ENCODE measurements at places on chromosomes 2 and 18.

DNA sequence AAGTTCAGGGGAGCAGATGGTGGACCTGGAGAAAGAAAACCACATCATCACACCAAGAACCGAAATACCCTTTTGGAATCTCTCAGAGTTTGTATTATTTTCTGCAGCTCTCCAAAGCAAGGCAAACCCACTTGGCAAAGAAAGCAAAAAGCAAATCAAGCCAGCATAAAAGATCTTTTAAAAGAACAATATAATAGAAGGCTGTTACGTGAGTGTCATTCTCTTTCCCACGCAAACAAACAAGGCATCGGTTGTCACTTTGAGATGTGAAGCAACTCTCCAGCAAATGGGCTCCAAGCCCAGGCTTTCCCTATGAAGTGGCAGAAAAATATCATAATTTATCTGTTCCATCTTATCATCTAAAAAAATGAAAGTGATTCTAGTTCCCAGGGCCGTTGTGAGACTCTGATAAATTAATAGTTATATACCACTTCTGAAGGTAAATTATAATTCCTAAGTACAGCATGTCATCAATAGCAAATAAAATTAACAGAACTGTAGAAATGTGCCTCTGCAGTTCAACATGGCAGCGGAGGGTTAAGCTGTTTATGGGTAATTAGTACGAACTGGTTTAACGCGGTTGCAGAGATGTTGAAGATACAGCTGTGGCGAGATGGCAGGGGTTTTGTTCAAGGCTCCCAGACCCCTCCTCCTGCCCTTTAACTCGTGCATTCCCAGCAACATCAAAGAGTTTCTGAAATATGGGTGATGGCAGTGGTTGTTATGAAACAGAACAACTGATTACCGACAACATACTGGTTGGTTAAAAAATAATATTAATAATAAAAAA, 89.2 kb downstream of the EPHA4 start:
- DNase-seq, result no peak

GRCh38 chr2:72427022-72427861, 279.6 kb upstream of the CYP26B1 start:
- no peak for DNase-seq

- DNase-seq, result no peak
Measured at GRCh38 chr18:63238693-63239075, 80.9 kb downstream of the BCL2 start.

- DNase-seq, result no peak
Measured at GRCh38 chr2:184004289-184004947, 593.9 kb upstream of the ZNF804A start.

DNA sequence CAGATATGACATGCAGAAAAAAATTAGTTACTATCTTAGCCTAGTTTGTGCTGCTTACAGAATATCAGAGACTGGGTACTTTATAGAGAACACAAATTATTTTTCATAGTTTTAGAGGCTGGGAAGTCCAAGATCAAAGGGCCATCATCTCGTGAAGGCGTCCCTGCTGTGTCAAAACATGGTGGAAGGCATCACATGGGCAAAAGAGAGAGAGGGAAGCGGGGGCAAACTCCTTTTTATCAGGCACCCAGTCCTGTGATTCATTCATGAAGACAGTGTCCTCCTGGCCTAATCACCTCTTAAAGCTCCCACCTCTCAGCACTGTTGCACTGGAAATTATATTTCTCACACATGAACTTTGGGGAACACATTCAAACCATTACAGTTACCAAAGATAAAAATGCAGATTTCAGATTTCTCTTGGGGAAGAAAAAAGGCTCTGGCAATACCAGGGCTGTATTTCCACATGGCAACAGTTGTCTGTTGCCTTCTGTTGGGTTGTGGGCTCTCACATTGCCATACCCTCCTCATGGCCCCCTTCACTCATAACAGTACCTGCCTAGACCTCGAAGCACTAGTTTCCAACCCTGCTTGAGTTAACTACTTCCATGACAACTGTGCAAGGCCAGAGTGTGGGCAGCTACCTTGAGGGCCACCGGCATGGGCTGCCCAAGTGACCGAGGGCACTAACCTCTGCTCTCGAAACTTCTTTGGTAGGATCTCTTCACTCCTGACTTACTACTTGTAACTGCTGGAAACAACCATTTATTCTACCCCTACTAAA, 2.7 kb upstream of the ACTR3 start:
- no peak for DNase-seq

- DNase-seq, result no peak
Measured at GRCh38 chr18:74869904-74870863, 272.5 kb downstream of the ZNF407 start.

GRCh38 chr2:127769587-127769986, 41.4 kb downstream of the WDR33 start:
- DNase-seq, result no peak

- DNase-seq, result no peak
Measured at GRCh38 chr2:233926806-233927205, 9.6 kb downstream of the TRPM8 start.

GRCh38 chr2:207423886-207424285, 105.9 kb upstream of the CREB1 start:
- DNase-seq, result no peak

DNA sequence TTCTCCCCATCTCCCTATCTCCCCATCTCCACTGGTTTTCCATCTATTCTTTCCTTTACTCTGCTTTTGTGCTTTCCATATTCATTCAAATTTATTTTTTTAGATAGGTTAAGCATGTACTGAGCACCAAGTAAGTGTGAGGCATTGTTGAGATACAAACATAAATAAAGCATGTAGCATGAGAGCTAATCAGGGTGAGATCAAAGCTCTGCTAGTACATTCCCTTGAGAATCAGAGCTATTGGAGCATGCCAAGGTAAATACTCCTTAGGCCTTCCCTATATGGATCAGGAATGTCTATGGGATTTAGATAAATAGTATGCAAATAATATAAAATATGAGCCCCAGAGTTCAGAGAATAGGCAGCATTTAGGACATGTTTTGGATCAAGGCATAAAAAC, 25.3 kb downstream of the BABAM2 start:
- no peak for DNase-seq

DNA sequence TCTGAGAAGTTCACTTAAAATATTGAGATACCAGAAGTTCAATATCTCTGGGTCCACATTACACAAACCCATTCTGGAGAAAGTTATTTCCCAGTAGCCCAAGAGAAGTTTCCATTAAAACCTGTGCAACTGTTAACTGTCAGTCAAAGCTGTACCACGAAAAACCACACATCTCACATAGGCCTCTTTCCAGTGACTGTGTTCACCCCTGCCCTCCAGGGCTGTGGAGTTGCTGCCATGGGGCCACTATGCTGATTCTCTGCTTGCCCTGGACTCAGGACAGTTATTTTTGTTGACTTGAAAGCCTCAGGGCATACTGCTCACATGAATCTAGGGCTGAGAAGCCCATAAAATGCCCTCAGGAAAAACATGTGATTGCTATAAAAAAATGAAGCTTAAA, 153.8 kb downstream of the PIEZO2 start:
- no peak for DNase-seq

DNA sequence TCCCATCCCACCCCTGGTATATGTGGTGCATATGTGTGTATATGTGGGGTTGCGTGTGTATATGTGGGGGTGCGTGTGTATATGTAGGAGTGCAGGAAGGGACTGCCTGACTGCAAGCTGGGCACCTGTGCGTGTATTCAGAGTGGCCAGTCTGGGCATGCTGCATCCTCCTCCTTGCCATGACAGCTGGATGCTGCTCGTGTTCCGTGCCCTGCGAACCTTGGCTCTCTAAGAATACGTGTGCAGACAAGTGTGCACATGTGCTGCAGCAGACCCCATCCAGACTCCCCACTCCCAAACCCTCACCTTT, 222.1 kb downstream of the CELF4 start:
- no peak for DNase-seq

DNA sequence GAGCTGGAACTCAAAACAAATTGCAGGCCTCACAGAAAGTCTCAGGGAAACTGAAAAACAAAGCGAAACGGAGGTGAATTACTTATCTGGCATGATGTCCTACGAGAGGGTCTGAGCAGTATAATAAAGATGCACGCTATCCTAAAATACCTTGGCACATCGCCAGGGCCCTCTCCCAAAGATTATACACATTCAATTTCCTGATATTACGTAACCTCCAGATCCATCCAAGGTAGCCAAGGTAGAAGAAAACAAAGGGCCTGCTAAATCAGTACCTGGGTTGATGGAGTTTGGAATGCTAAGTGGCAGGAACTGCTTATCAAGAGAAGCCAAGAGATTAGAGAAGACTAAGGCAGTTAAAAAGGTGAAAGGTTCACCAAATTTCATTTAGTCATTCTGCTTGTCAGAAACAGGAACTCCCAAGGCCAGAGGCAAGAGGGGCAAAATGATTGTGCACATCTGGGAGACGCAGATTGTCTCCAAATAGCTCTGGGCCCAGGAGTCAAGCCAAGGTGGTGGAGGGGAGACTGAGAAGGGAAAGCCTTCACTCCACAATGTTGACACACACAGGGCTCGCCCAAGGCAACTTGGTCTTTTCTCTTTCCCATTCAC, 236.8 kb upstream of the ATP5MC3 start:
- DNase-seq, result no peak

DNA sequence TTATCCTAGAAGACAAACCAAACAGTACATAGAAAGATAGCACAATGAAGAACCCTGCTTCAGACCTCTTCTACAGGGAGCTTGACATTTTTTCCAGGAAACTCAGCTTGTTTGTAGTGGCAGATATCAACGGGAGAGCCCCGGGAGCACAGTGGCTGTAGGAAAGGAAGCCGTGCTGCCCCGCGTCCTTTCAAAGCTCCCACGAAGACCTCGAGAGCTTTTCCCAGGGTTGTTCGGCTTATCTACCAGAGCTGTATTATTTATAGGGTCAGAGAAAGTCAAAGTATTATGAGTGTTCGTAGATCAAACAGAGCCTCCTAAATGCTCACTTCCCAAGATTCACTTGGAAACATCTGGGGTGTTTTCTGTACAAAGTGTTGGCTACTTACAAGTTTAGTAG, 167.1 kb upstream of the COPS8 start:
- no peak for DNase-seq

- no peak for DNase-seq
Measured at GRCh38 chr2:126253669-126254068, 402.3 kb upstream of the GYPC start.

- no peak for DNase-seq
Measured at GRCh38 chr2:209468846-209469245, 45.0 kb downstream of the MAP2 start.

- no peak for DNase-seq
Measured at GRCh38 chr2:237075749-237076599, 9.7 kb upstream of the COPS8 start.

- DNase-seq, result no peak
Measured at GRCh38 chr2:53952519-53952918, 18.3 kb downstream of the PSME4 start.

DNA sequence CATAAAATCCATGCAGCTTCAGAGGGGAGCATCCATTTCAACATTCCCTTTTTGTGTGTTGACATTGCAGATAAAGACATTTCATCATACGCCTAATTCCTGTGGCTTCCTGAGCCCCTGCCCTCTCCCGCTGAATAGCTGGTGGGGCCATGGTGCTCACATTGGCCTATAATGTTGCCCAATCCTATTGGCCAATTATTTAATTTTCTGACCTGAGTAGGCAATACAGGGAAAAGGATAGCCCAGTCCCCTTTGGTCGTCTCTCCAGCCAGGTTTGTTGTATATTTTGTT, 163.8 kb upstream of the MYCN start:
- no peak for DNase-seq

- DNase-seq, result no peak
Measured at GRCh38 chr2:28313220-28313784, 79.4 kb upstream of the FOSL2 start.

GRCh38 chr2:223100061-223100511, 48.1 kb downstream of the KCNE4 start:
- peak; percentile 42 for DNase-seq

- DNase-seq, result no peak
Measured at GRCh38 chr2:241788572-241788971, 11.9 kb downstream of the GAL3ST2 start.

DNA sequence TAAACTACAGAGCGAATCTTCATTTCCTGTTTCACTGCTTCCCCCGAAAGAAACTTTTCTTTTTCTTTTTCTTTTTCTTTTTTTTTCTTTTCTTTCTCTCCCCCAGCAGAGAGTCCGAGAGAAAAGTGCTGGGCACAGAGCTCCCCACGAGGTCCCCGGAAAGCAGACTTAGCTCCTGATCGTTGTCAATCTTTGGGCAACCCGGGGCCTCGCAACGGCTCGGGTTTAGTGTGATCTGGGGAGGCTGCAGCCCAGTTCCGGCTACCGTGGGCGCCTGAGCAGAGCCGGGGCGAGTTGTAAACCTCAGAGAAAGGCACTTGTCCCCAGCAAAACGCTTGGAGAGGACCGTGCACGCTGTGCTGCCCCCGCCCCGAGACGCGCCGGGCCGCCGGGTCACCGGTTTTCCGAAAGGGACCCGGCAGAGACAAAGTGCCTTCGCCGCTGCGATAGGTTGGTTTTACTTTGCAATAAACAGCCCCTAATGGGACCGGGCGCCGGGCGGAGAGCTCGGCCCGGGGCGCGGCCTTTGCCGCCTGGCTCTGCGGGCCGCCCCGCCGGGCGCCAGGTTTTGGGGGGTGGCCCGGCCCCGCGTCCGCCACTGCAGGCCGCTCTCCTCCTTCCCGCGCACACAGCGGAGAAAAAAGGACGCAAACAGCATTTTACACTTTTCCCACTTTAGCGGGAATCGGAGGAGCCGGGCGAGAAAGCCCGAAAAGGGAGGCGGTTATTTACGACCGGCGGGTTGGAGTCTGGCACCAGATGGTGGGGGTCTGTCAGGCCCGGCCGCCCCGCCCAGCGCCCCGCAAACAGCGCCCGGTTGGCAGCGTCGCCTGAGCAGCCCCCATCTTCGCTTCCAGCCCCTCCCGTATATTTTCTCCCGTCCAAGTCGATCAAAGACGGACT, 136.0 kb downstream of the INSIG2 start:
- DNase-seq, result no peak

GRCh38 chr18:37537868-37538525, 27.6 kb downstream of the CELF4 start:
- DNase-seq, result no peak

All from left renal pelvis (tissue), 4 donors.